ENCODE measurements at places on chromosomes 7 and 10. TPM values are rescaled to one million over a fixed set of nuclear protein-coding genes. Genes with fewer than 3 reads are reported as not detected.

The SORBS1 gene
- total RNA-seq, result 5.1 TPM

The FKBP6 gene
- total RNA-seq, result not detected

The METTL27 gene
- 2.1 TPM for total RNA-seq

The TMEM184A gene
- 1.8 TPM for total RNA-seq

The RTKN2 gene
- total RNA-seq, result 8.4 TPM

The CALHM2 gene
- total RNA-seq, result 1.2 TPM

The RBP3 gene
- total RNA-seq, result not detected

The NKX1-2 gene
- 0.07 TPM for total RNA-seq

The TYW1B gene
- total RNA-seq, result 1.8 TPM

DNA sequence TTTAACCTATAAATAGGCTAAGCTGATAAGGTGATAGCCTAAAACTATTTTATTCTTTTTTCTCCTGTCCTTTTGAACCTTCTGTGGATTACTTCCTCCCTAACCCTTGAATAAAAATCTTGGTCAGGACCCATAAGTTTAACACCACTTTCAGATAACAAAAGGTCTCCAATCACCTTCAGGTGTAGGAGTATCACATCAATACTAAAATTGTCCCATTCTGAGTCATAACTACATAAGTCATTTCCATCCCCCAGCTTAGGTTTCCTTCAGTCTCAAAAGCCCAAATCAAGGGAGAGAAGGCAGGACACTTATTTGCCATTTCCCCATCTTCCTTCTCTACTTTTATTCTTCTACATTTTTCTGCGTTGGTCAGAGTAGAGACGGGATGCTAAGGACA, 56.9 kb upstream of the WNT16 start:
- DNase-seq, result no peak

- DNase-seq, result no peak
Measured at GRCh38 chr7:87128861-87129267, 23.4 kb upstream of the DMTF1 start.

DNA sequence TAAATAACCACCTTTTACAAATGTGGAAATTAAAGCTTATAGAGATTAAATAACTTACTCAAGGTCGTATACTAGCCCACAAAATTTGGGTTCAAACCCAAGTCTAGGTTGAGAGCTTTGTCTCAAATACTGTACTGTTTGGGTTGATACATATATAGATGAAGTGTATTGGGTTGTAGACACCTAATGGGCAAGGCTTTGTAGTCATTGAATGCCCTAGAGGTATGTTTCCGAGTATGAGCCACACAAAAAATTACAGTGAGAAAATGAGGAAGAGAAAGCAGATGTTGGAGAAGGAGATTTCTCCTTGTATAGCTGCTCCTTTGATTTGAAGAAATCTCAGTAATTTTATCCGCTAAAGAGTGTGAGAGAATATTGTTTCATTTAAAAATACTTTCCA, 60.6 kb downstream of the C1GALT1 start:
- DNase-seq, result no peak

- no peak for DNase-seq
Measured at GRCh38 chr7:87152897-87153641, 816 bp downstream of the DMTF1 start.

DNA sequence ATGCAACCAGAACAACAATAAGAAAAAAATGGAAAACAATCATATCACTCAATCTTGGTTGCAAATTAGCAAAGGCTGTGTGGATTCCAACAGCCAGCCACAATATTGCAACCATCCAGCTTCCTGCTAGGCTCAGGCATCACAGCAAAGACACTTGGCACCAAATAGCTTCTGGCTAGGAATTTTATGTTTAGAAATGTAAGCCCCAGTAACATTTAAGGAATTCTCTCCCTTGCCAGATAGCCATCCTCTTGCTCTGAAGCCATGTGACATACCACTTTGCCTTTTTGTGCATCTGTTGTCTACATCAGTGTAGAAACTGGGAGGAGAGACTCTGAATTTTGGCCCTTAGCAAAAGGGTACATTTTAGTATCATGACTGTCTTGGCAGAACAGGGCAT, 22.2 kb downstream of the MKX start:
- peak; percentile 65 for DNase-seq

GRCh38 chr7:12067156-12067831, 143.8 kb upstream of the TMEM106B start:
- peak; percentile 29 for DNase-seq

DNA sequence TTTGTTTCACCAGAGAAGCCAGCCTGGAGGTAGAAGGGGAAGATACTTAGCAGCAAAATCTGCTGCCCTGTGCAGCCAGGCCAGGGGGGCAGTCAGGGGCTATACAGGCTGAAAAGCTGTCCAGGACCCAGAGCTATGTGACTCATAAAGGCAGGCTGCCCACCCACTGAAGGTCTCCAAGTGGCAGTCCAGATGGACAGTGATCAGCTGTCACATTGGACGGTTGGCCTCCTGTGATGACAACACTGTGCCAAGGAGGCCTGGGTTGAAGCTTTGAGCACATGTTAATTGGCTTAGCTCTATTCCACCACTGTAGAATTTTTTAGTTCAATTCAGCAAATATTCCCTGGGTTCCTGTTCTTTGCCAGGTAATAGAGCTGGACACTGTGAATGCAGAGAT, 577.3 kb upstream of the GALNT17 start:
- DNase-seq, result no peak

Data from astrocyte (in vitro differentiated cells and primary cell).